ENCODE measurements at places on chromosomes 11 and 22. TPM values are rescaled to one million over a fixed set of nuclear protein-coding genes. Genes with fewer than 3 reads are reported as not detected.
A peak's percentile ranks its signal among the peaks of the same experiment; 100 is the strongest.

Gene SYT12
- total RNA-seq, result not detected

Gene TECTA
- 1.3 TPM for total RNA-seq

Gene GSTT2B
- total RNA-seq, result 9.7 TPM

Gene MRGPRX3
- not detected for total RNA-seq

Gene BAIAP2L2
- total RNA-seq, result not detected

Gene PKP3
- total RNA-seq, result 86.3 TPM

Gene B3GAT1
- total RNA-seq, result 2.7 TPM

Gene CCDC116
- 0.57 TPM for total RNA-seq

Gene ABCC8
- 62.7 TPM for total RNA-seq

Gene C11orf98
- total RNA-seq, result 35.5 TPM

Gene OR10G4
- total RNA-seq, result not detected

Gene DCHS1
- total RNA-seq, result 15.2 TPM

Gene KCTD14
- 26.7 TPM for total RNA-seq

Gene SERPIND1
- total RNA-seq, result not detected

Gene SERPING1
- total RNA-seq, result 474 TPM

Gene DEFB131B
- not detected for total RNA-seq

Gene BBS1
- total RNA-seq, result 145 TPM

Gene BTBD18
- total RNA-seq, result not detected

Gene TRIOBP
- total RNA-seq, result 112 TPM

Gene SAA1
- total RNA-seq, result 9.0 TPM

Gene MMP10
- not detected for total RNA-seq

GRCh38 chr11:102654761-102655160 is 29.6 kb upstream of the MMP20 start:
- H3K27ac ChIP-seq, result no peak overlapping the region
- H3K36me3 ChIP-seq, result no peaks in the 10 kb centered on the region
- no peaks in the 10 kb centered on the region for H3K27me3 ChIP-seq
- H3K4me3 ChIP-seq, result no peak overlapping the region
- no peaks in the 10 kb centered on the region for H3K4me1 ChIP-seq

- no peaks in the 10 kb centered on the region for H3K27me3 ChIP-seq
- H3K4me3 ChIP-seq, result no peak overlapping the region
- H3K36me3 ChIP-seq, result no peaks in the 10 kb centered on the region
- H3K27ac ChIP-seq, result no peak overlapping the region
- no peak for DNase-seq
These were observed 95.3 kb upstream of the RCN1 start for GRCh38 chr11:31995525-31996094.

- H3K27me3 ChIP-seq, result no peaks in the 10 kb centered on the region
- DNase-seq, result no peak
- no peak overlapping the region for H3K4me3 ChIP-seq
- peak overlapping the region; percentile 48 for H3K27ac ChIP-seq
- peaks cover 10% of the 10 kb centered on the region for H3K36me3 ChIP-seq
These were observed 57.7 kb downstream of the TRAF6 start for GRCh38 chr11:36452236-36452940.

DNA sequence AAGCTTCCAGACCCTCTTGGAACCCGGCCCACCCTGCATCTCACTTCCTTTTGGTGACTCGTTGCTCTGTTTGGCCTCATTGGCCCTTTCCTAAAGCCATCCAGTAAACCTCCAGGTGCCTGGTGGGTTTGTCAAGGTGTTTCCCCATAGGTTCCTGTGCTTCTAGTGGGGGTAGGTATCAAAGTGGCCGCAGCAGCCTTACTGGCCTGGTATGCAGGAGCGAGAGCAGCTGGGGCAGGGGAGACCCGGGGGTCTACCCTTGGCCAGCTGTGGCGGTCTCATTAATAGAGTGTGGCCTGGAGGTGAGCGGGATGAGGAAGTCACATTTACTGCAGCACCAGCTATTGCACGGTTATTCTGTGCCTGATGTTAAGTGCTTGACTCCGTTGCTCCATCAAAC is 4.1 kb downstream of the APOA4 start:
- H3K36me3 ChIP-seq, result no peaks in the 10 kb centered on the region
- no peak overlapping the region for H3K4me3 ChIP-seq
- no peak for DNase-seq
- no peak overlapping the region for H3K27ac ChIP-seq
- H3K4me1 ChIP-seq, result no peaks in the 10 kb centered on the region
- H3K27me3 ChIP-seq, result no peaks in the 10 kb centered on the region

DNA sequence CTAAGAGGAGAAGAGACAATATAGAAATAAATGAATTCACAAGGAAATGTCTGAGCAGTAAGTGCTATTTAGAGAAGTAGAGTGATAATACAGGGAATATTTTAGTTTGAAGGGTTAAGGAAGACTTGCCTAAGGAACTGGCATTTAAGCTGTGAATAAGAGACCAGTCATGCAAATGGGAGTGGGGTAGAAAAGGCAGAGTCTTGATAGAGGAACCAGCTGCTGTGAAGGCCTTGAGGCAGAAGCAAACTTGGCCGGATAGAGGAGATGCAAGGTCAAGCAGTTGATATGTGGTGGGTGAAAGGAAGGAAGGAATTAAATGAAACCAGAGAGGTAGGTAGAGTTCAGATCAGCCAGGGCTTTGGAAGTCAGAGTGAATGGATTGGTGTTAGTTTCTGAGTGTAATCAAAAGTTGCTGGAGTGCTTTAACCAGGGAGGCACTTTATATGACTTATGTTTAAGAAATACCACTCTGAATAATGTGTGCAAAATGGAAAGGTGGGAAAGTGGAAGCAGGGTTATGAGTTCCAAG is 198.4 kb upstream of the SESN3 start:
- H3K27me3 ChIP-seq, result no peaks in the 10 kb centered on the region
- H3K36me3 ChIP-seq, result no peaks in the 10 kb centered on the region
- DNase-seq, result no peak
- no peak overlapping the region for H3K4me3 ChIP-seq

GRCh38 chr22:40238425-40239344 is 61.0 kb downstream of the TNRC6B start:
- peak overlapping the region; percentile 51 for H3K27ac ChIP-seq
- H3K4me3 ChIP-seq, result no peak overlapping the region
- no peaks in the 10 kb centered on the region for H3K36me3 ChIP-seq
- peaks cover 37% of the 10 kb centered on the region for H3K4me1 ChIP-seq
- peak; percentile 25 for DNase-seq

GRCh38 chr11:112828421-112828820 is 132.8 kb upstream of the NCAM1 start:
- no peak for DNase-seq
- no peak overlapping the region for H3K4me3 ChIP-seq
- H3K4me1 ChIP-seq, result no peaks in the 10 kb centered on the region
- no peaks in the 10 kb centered on the region for H3K36me3 ChIP-seq
- H3K27ac ChIP-seq, result no peak overlapping the region
- no peaks in the 10 kb centered on the region for H3K27me3 ChIP-seq

GRCh38 chr11:64739871-64740270 is 4.1 kb downstream of the RASGRP2 start:
- DNase-seq, result no peak
- peaks cover 14% of the 10 kb centered on the region for H3K4me1 ChIP-seq
- no peak overlapping the region for H3K4me3 ChIP-seq
- no peak overlapping the region for H3K27ac ChIP-seq
- no peaks in the 10 kb centered on the region for H3K36me3 ChIP-seq
- H3K27me3 ChIP-seq, result no peaks in the 10 kb centered on the region

- no peaks in the 10 kb centered on the region for H3K36me3 ChIP-seq
- DNase-seq, result no peak
- no peaks in the 10 kb centered on the region for H3K4me1 ChIP-seq
- H3K27ac ChIP-seq, result no peak overlapping the region
- H3K27me3 ChIP-seq, result no peaks in the 10 kb centered on the region
These were observed 5.4 kb downstream of the PARVG start for GRCh38 chr22:44186121-44186510.

GRCh38 chr11:46306296-46306853 is 28.9 kb downstream of the CREB3L1 start:
- peaks cover 5% of the 10 kb centered on the region for H3K4me1 ChIP-seq
- no peaks in the 10 kb centered on the region for H3K36me3 ChIP-seq
- no peak overlapping the region for H3K4me3 ChIP-seq
- no peak overlapping the region for H3K27ac ChIP-seq
- no peaks in the 10 kb centered on the region for H3K27me3 ChIP-seq
- DNase-seq, result no peak

DNA sequence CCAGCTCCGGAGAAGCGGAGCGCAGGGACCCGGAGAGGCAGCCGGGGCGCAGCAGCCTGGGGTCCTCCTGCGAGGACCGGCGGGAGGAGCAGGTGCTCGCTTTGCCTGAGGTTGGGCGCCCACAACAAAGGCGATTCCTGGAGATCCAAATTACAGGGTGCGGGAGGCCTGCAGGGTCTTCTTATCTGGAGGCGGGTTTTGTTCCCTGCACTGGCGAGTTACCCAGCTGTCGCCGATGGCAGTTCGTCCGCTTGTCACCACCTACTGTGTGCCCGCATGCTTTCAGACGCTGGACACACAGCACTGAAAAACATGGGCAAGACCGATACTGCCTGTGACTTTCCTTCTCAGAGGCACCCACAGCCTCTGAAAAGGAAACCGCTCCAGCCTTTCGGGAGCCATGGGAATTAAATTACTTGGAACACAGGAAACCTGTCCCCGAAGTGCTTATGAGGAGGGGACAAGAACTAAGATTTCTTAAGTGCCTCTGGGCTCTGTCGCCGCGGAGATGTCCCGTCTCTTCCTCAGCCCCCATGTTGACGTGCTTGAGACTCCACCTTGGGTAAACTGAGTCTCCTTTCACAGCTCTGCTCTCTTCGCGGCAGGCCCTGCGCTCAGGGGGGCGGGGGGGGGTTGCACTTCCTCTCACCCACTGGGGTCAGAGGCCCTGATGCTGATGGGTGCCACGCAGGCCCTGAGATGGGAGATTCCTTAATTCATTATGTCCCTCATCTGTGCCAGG is 1.3 kb upstream of the ZFTA start:
- H3K36me3 ChIP-seq, result no peaks in the 10 kb centered on the region
- DNase-seq, result no peak
- H3K27me3 ChIP-seq, result no peaks in the 10 kb centered on the region
- peak overlapping the region; percentile 93 for H3K4me3 ChIP-seq

DNA sequence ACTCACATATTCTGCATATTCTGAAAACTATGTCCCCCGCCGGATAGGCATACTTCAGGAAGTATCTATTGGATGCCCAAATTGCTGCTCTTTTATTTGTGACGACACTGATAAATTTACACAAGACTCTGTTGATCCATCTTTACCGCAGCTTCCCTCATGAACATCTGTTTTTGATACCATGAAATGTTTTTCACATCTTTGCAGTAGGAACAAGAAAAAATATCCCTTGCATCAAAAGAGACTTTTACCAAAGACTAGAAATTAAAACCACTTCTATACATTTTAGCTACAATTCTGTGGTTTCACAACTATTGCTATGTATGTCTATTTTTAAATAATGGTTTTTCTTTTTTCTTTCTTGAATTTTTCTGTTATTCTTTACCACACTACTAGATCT is 15.3 kb downstream of the POU2AF2 start:
- H3K36me3 ChIP-seq, result no peaks in the 10 kb centered on the region
- H3K4me1 ChIP-seq, result no peaks in the 10 kb centered on the region
- H3K27me3 ChIP-seq, result no peaks in the 10 kb centered on the region

- DNase-seq, result no peak
- peaks cover 54% of the 10 kb centered on the region for H3K4me1 ChIP-seq
- H3K4me3 ChIP-seq, result no peak overlapping the region
- H3K27ac ChIP-seq, result no peak overlapping the region
- H3K36me3 ChIP-seq, result no peaks in the 10 kb centered on the region
These were observed 11.1 kb downstream of the PPP6R3 start for GRCh38 chr11:68471360-68472340.

DNA sequence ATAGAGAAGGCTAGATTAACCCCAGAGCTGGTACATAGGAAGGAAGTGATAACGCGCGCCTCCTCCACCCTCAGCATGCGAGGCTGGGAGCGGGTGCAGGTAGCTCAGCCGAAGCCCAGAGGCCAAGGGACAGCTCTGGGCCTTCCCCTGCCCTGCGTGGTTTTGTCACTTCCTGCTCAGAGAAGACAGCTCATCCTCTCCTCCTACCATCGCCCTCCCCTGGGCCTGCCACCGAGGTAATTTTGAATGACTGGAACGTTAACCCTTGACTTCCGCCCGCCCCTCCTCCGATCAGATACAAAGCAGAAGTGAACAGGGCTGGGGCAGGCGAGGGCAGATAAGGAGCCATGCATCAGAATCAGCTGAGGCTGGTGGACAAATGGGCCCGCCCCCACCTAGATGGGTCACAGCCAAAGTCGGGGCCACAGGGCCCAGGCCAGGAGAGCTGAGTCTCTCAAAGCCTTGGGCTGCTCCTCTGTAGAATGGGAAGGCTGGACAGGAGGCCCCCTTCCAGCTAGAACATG is 1.6 kb downstream of the RAC2 start:
- peak overlapping the region; percentile 83 for H3K27ac ChIP-seq
- no peak overlapping the region for H3K4me3 ChIP-seq
- peak; percentile 89 for DNase-seq
- H3K27me3 ChIP-seq, result no peaks in the 10 kb centered on the region
- H3K4me1 ChIP-seq, result peaks cover 17% of the 10 kb centered on the region
- H3K36me3 ChIP-seq, result no peaks in the 10 kb centered on the region

DNA sequence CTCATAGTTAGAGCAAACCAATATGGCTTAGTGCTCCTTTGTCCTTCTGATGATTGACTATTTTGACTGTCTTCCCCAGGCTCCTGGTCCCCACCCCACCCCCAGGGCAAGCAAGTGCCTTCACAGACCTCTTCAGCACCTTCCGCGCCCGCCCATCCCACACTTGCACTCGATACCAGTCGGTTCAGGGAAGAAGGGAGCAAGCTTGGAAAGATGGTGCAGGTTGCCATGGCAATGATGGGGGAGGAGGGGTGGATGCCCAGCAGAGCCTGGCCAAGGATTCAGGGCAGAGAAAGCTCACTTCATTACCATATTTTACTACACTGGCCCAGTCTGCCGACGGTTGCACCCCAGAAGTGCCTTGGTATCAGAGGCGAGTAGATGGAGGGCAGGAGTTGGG is 2.2 kb downstream of the TMEM132A start:
- H3K4me3 ChIP-seq, result no peak overlapping the region
- peaks cover 25% of the 10 kb centered on the region for H3K4me1 ChIP-seq
- no peak for DNase-seq
- H3K27ac ChIP-seq, result no peak overlapping the region
- peaks cover 16% of the 10 kb centered on the region for H3K36me3 ChIP-seq
- peaks cover 2% of the 10 kb centered on the region for H3K27me3 ChIP-seq

- H3K4me1 ChIP-seq, result peaks cover 14% of the 10 kb centered on the region
- no peaks in the 10 kb centered on the region for H3K27me3 ChIP-seq
- no peak overlapping the region for H3K4me3 ChIP-seq
These were observed 22.1 kb downstream of the GDPD5 start for GRCh38 chr11:75503531-75504099.

GRCh38 chr11:27485930-27486773 is 13.6 kb upstream of the LGR4 start:
- H3K4me3 ChIP-seq, result no peak overlapping the region
- no peaks in the 10 kb centered on the region for H3K4me1 ChIP-seq
- H3K27ac ChIP-seq, result no peak overlapping the region
- no peak for DNase-seq
- H3K27me3 ChIP-seq, result no peaks in the 10 kb centered on the region

DNA sequence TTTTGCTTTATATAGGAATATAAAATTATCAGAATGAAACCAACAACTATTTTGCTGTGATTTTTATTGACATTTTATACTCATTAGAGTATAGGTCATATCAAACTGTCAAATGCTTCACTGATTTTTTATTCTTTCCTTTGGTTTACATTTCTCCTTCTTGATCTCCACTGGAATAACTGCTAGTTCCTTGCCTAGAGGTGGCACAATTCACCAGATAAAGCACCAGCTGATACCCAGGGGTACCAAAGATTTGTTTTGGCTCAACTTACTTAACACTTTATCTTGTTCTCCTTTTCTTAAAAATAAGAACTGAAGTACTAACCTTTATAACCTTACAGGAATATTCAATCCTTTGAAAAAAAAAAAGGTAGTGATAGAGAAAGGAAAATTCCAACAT is 725.1 kb upstream of the CHORDC1 start:
- H3K27ac ChIP-seq, result no peak overlapping the region
- no peaks in the 10 kb centered on the region for H3K27me3 ChIP-seq
- no peaks in the 10 kb centered on the region for H3K4me1 ChIP-seq
- DNase-seq, result no peak

All from upper lobe of left lung (tissue), 6 donors.